ENCODE measurements at places on chromosomes 16 and 17.

- peak; percentile 2 for DNase-seq
Observed at GRCh38 chr16:80319181-80319580, 221.6 kb upstream of the DYNLRB2 start.

GRCh38 chr17:4329838-4330237, 36.6 kb downstream of the UBE2G1 start:
- DNase-seq = no peak

DNA sequence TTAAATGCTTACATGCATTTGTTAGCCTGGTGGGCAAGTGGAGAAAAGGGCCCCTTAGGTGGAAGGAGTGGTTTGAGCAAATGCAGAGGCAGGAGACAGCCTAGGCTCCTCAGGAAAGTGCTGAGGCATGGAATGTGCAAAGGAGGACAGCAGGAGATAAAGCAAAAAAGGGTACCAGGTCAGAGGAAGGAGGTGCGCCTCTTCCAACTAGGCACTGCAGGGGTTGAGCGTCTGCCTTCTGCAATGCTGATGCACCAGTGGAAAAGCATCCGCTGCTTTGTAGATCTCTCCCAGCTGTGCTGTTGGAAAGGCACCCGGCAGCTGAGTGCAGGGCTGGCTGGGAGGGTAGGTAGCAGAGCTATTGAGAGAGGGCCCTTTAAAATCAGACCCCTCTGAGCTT, 287.0 kb upstream of the XYLT1 start:
- DNase-seq = no peak

GRCh38 chr17:35982409-35983191, 1.3 kb upstream of the CCL16 start:
- no peak for DNase-seq

DNA sequence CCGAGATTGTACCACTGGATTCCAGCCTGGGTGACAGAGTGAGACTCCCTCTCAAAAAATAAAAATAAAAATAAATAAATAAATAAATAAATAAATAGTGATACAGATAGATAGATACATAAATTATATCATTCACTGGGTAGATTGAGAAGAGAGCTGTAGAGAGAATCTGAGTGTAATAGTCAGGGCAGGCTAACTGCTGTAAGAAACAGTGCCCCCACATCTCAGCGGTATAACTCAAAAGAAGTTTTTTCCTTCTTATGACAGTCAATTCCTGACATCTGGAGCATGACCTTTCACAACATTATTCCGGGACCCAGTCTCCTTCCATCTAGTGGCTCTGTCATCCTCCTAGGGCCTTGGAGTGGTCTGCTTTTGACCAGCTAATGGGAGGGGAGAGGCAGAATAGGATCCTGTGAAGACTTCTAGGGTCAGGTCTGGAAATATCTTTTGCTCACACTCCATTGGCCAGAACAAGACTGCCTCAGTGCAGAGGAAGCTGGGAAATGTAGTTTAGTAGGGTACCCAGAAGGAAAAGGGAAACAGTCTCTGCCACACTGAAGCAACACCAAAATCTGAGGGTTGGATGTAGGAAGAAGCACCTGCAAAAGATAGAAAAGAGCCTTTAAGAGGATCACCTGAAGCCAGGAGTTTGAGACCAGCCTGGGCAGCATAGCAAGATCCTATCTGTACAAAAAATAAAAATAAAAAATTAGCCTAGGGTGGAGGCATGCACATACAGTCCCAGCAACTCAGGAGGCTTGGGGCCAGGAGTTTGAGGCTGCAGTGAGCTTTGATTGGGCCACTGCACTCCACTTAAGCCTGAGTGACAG, 3.0 kb upstream of the QPRT start:
- peak; percentile 70 for DNase-seq

- DNase-seq = no peak
Observed at GRCh38 chr16:88014252-88014781, 63.1 kb downstream of the BANP start.

- peak; percentile 72 for DNase-seq
Observed at GRCh38 chr17:75895370-75896155, 1.2 kb downstream of the TRIM65 start.

Measured in NCI-H82 (cell line).